T follicular helper cell (primary cell): ENCODE measurements at places on chromosomes 6 and 20.

DNA sequence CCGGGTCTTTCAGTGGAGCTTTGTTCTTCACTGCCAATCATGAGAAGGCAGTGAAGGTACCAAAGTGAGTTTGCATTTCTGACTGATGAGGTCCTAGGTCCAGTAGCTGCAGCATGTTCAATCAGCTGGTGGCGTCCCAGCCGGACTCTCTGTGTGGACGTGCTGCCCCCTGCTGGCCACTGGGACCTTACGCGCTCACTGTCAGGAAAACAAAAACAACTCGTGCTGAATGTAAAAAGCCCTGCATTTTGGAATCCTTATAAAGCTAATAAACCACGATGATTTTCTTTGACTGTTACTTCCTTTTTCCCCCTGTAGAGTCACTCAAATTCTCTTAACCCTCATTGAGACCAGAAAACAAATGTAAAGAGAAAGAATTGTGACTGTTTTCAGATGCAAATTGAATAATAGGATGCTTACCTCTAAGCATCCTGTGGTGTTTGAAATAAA lies 4.9 kb upstream of the CD24 start:
- DNase-seq: peak; percentile 59

- no peak for DNase-seq
Observed at GRCh38 chr6:106922626-106923025, 51.9 kb downstream of the CD24 start.

DNA sequence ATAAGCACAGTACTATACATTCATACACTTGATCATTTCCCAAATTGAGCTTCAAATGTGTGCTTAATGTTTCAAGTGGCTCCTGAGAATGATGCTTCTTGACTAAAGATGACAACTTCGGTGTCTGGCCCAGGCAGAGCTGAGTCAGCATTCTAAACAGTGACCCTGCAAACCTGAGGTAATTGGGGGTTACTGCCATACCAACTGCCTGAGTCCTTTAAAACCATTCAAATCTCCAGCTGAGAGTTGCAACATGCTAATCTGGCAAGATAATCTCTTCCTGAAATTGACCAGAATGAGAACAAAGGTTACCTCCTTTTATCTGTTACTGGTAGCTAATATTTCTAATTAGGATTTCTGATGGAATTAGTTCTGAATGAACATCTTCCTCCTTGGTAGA lies 8.2 kb downstream of the BACH2 start:
- no peak for DNase-seq

GRCh38 chr6:36633915-36634314 lies 39.8 kb downstream of the SRSF3 start:
- no peak for DNase-seq

- no peak for DNase-seq
Observed at GRCh38 chr6:136502786-136503185, 47.4 kb downstream of the MAP7 start.
